ENCODE measurements at places on chromosomes 5 and 9.

GRCh38 chr5:113166261-113166660, 189.7 kb downstream of the DCP2 start:
- DNase-seq = no peak

- DNase-seq = no peak
These were observed 179.7 kb upstream of the ANKRD55 start for GRCh38 chr5:56412601-56413379.

DNA sequence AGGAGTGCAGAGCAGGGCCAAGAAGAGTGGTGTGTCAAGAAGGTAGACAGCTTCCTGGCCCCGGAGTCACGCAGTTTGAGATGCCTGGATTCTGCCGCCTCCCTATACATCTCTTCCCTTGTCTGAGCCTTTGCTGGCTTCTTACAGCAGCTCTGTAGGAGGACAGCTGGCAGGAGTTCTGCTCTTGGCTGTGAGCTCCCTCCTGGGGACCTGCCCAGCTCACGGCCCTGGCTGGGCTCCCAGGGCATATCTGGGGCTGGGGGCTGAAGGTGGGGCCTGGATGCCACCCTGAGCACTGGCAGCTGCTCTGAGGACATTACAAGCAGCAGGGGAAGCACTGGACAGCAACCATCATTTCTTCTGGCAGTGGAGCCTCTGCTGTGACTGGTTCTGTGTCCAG, 786 bp upstream of the TSSK1B start:
- no peak for DNase-seq

DNA sequence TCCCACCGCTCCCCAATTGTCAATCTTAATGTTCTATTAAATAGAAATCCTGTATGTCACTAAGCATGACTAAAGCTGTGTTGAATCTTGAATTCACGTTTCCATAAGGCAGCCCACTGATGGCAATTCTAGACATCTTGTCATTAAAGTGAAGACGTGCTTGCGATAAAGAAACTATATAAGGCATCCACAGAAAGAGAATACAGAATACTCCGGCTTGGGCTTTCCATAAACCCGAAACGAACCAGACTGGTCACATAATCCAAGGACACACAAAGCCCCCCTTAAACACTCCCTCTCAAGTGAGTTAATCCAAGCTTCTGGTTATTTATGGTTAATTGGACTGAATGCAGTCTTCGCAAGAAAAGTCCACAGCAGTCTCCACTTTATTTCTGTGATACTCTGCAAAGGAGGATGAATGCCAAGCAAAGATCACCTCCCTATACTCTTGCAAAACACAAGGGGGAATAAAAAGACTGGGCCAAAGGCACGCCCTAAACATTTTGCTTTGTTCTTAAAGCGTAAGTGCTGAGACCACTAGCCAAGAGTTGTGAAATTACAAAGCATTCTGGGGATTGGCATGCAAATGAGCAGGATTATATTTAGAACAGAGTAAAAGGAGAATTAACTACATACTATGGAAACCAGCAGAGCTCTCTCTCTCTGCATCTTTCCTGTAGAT, 54.7 kb downstream of the DPYSL3 start:
- no peak for DNase-seq

GRCh38 chr9:27247756-27248155, 49.2 kb downstream of the EQTN start:
- DNase-seq = peak; percentile 51

DNA sequence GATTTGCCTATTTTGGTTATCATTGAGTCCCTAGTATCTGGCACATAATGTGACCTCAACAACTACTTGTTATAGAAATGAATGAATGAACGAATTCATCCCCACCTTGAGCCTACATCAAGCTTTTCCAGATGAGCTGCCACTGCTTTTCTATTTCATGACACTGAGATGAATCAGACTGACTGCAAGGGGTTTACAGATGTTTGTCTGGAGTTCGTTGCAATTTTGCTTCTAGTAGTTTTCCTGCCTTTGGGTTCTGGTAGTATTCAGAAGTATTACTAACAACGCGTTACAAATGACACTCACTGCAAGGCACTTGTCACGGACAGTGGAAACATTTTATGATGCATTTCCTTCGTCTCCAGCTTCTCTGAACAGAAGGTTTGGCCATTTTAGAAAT, 222.3 kb downstream of the CD180 start:
- no peak for DNase-seq

- no peak for DNase-seq
These were observed 19.8 kb upstream of the IQGAP2 start for GRCh38 chr5:76383126-76383832.

DNA sequence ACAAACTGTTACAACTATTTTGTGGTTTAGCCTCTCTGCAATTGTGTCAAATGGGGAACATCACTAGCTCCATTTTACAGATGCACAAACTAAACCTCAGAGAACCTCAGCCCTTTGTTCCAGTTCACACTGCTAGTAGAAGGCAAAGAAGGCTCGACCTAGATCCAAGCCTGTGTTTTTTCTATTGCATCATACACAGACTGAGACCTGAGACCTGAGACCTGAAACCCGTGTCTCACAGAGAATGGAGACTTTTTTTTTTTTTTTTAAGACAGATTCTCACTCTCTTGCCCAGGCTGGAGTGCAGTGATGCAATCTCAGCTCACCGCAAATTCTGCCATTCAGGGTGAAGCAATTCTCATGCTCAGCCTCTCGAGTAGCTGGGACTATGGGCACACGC, 120.8 kb downstream of the GALNT10 start:
- DNase-seq = no peak

GRCh38 chr9:34540827-34541226, 18.0 kb upstream of the ENHO start:
- DNase-seq = no peak

- no peak for DNase-seq
These were observed 41.9 kb downstream of the WDR36 start for GRCh38 chr5:111134087-111134486.

GRCh38 chr5:101977729-101978345, 318.2 kb downstream of the SLCO4C1 start:
- no peak for DNase-seq

DNA sequence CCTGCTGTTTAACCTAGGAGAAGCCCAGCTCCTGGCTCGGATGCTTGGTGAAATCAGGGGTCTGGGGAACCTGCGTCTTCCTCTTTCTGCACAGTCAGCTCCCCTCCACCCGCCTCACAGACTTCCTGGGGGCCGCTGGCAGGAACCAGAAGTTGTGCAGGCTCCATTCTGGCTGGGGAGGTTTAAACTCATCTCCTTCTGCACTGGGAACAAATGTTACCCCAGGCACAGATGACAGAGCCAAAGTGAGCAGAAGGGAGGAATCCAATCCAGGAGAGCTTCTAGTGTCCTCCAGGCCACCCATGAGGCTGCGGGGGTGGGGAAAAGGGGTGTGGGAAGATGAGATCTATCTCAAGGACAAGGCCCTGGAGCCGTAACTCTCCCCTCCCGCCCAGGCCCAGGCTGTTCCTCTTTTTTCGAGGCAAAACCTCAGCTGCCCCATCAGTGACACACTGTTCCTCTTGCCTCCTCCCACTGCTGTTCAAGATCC, 31.2 kb downstream of the KCNMB1 start:
- no peak for DNase-seq

GRCh38 chr9:84297162-84297821, 43.3 kb downstream of the SLC28A3 start:
- peak; percentile 36 for DNase-seq

GRCh38 chr5:149881874-149882273, 62.7 kb downstream of the PDE6A start:
- DNase-seq = no peak

GRCh38 chr5:135008981-135009735, 24.9 kb downstream of the PITX1 start:
- no peak for DNase-seq

DNA sequence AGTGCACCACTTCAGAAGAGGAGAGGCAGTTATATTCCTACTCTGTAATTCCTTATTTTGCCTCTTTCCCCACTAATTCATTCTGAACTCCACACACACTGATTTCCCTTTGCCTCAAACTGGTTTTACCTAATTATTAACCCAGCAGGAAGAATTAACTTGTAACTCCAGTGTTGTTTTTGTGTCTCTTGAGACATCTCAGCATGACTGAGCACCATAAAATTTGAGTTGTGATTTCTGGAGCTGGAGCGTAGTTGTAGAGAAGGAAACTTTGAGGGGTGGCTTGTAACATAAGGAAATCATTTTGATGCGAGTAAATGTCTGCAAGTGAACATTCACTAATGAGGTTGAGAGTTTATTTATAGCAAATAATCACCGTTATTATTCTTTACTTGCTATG, 265.2 kb downstream of the TMEM38B start:
- DNase-seq = no peak

All from foreskin keratinocyte (primary cell).